SW 1271 (cell line): ENCODE measurements at places on chromosomes 7 and 10.

GRCh38 chr10:119667562-119668328, 16.6 kb downstream of the BAG3 start:
- peak; percentile 73 for DNase-seq

DNA sequence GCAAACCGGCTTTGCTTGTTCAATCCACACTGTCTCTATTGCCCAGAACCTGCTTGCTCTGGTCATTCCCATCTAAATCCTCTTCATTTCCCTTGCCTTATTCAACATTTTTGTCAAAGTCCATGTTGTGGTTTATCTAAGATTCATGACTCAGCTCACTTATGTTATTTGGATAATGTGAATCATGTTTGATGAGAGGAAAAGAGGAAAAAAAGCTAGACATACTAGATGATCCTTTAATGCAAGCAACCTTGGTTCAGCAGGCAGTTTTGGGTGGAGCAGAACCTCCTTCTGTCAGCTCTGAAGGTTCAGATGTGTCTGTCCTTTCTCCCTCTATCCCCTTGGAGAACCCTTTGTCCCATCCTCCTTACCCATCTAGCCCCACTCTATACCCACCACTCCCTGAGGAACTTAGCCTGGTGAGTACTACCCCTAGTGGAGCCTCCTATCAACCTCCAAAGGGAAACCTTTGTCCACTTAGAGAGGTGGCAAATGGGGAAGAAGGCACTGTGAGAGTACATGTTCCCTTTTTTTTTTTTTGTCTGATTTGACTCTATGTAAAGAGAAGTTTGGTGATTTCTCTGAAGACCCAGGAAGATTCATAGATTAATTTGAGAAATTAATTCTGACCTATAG, 2.1 kb upstream of the SAMD9L start:
- no peak for DNase-seq

DNA sequence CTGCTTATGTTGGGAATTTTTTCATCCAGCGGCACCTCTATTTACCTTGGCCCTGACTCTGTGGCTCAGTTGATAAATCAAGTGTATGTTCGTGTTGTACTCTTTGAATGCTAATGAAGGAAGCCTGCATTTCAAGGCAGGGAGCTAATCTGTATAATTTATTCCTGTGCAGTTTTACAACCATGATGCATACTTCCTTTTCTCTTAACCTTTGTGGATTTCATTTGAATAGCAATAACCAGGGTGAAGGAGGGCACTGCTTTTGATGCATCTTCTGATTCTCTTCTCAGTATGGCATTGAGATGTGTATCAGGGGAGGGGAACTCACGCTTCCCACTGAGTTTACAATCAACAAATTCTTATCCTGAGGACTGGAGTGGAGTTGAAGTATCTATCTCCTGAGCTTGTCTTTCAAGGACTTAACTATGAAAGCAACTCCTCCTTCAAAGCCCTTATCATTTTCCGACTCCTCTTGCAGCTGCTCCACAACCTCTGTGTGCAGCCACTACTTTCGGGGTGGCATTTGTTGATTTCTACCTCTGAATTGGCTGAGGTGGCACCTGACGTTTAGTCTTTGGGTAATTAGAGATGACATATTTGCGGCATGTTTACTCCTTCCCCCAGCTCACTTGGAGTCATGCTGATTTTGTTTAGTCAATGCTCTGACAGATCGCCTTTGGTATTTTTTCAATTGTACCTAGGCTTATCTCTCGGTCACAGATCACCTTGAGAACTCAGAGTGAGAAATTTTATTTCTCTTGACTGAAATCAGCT, 275.2 kb downstream of the PHTF2 start:
- no peak for DNase-seq

DNA sequence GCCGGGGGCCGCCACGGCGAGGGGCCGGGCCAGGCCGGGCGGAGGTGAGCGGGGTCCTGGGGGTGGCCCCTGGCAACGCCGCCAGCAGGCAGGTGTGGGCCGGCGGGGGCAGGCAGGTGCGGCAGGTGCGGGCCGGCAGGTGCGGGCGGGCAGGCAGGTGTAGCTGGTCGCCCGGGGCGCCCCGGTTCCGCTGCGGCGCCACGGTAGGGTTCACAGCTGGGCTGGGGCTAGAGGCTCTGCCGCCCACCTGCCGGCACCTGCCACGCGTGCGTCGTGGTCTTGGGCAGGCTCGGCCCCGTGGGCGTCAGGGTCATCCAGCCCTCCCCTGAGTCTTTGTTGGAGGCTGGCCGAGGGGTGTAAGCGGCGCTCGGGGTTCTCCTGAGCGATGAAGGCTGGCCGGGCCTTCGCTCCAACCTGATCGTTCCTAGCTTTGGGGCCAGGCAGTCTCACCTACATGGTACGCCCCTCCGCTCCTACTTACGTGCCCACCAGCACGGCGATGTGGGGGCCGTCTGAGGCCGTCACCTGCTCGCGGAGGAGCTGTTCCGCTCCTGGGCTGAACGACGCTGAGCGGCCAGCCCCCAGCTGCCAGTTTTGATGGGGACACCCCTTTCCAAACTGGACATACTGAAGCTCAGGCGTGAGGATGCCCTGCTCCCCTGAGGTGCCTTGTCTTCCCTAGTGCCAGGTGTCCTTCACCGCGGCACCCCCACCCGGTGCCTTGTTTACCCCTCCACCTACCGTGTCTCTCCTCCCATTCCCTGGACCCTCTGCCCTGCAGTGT, 493 bp downstream of the ZMIZ2 start:
- DNase-seq: no peak

- no peak for DNase-seq
Measured at GRCh38 chr10:101597091-101597900, 9.2 kb downstream of the DPCD start.

DNA sequence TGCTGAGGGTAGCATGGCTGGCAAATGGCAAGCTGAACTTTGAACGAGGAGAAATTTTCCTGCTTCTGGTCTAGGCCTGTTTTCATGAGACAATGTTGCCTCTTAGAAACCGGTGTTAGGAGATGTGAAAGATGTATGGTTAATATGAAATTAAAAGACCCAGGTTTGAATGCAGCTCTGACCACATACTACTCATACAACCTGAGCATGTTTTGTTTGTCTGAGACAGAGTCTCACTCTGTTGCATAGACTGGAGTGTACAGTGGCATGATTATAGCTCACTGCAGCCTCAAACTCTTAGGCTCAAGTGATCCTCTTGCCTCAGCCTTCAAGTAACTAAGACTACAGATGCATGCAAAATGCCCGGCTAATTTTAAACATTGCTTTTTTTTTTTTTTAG, 193.4 kb upstream of the FZD8 start:
- DNase-seq: no peak

GRCh38 chr7:130210181-130210935, 2.7 kb downstream of the SSMEM1 start:
- DNase-seq: no peak

- no peak for DNase-seq
Measured at GRCh38 chr7:26863518-26864308, 677 bp downstream of the SKAP2 start.

- DNase-seq: no peak
Measured at GRCh38 chr10:59905066-59905730, 1.2 kb downstream of the CCDC6 start.

- DNase-seq: no peak
Measured at GRCh38 chr10:21737106-21737505, 203.1 kb downstream of the MLLT10 start.

GRCh38 chr7:49513911-49514310, 259.5 kb upstream of the VWC2 start:
- DNase-seq: no peak

GRCh38 chr7:26441611-26442277, 150.1 kb downstream of the SNX10 start:
- DNase-seq: no peak

GRCh38 chr10:1292611-1293031, 236.4 kb downstream of the WDR37 start:
- DNase-seq: no peak

- DNase-seq: no peak
Measured at GRCh38 chr7:142528608-142529408, 220.5 kb upstream of the PRSS1 start.

DNA sequence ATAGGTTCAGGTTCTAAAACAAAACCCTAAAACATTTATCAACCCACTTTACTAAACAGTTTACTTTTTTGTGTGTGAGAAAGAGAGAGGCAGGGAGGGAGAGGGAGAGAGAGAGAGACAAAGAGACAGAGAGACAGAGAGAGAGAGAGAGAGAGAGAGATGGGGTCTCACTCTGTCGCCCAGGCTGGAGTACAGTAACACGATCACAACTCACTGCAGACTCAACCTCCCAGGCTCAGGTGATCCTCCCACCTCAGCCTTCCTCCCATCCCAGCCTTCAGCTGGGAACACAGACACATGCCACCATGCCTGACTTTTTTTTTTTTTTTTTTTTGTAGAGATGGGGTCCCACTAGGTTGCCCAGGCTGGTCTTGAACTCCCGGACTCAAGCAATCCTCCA, 52.9 kb downstream of the PARD3 start:
- no peak for DNase-seq

DNA sequence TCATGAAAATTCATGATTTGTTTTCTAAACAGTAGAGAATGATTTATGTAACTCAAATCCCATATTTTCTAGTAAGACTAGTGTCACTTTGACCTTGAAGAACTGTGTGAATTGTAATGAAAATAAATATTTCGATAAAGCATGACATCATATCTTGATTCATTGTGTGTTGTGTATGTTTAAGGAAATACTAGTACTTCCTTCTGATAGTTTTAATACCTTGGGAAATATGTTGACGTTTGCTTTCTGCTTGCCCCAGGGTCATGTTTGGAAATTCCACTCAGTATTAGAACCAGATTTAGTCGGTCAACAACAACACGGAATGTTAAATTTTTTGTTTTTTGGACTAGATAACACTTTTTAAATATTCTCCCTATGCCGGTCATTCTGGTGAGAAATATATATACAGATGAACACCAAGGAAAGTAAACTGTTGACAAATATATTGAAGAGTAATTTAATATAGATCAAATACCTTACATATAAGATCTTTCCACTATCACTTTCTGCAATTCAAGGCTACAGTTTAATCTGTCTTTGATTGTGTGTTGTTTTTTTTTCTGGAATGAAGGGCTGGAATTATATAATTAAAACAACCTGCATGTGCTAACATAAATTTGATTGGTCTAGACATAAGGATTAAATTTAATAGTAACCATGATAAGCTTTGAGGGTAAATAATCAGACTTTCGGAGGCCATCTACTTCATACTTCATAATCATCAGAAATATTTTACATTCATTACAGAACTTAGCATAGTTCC, 126.2 kb downstream of the MDFIC start:
- no peak for DNase-seq

GRCh38 chr10:109898666-109899355, 24.5 kb downstream of the XPNPEP1 start:
- no peak for DNase-seq
